ENCODE measurements at places on chromosomes 13 and 19.

GRCh38 chr13:104553186-104553585, 1487.0 kb upstream of the SLC10A2 start:
- no peak for DNase-seq

DNA sequence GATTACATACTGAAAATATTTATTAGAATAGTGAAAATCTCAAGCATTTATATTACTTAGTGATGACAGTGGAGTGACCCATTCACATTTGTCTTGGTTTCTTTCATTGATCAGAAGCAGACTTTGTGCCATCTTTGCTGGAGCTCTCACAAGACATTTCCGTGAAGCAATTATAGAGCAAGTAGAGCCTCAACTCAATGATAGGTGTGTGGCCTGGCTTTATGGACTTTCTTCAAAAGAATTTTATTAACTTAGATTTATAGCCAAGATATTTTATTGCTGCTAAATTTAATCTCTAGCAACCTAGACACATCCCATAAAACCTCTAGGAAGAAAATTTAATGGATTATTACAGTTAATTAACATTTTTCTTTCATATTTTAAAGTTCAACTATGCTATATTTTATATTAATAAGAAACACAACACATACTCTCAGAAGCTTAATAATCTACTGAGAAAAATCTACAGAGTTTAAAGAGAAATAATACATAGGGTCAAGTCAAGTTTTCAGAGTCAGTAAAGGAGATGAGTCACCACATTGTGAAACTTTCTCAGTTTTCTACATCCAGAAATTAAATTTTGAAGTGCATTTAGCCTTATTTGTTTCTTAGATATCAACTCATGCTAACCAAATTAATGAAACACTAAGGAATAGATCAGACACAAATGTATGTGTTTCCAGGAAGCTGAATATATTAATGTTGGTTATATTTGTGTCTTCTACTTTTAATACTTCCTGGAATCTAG, 160.5 kb downstream of the LACC1 start:
- no peak for DNase-seq

GRCh38 chr13:77519808-77520207, 15.7 kb upstream of the SCEL start:
- no peak for DNase-seq

- no peak for DNase-seq
Observed at GRCh38 chr13:103018556-103018955, 47.7 kb downstream of the SLC10A2 start.

DNA sequence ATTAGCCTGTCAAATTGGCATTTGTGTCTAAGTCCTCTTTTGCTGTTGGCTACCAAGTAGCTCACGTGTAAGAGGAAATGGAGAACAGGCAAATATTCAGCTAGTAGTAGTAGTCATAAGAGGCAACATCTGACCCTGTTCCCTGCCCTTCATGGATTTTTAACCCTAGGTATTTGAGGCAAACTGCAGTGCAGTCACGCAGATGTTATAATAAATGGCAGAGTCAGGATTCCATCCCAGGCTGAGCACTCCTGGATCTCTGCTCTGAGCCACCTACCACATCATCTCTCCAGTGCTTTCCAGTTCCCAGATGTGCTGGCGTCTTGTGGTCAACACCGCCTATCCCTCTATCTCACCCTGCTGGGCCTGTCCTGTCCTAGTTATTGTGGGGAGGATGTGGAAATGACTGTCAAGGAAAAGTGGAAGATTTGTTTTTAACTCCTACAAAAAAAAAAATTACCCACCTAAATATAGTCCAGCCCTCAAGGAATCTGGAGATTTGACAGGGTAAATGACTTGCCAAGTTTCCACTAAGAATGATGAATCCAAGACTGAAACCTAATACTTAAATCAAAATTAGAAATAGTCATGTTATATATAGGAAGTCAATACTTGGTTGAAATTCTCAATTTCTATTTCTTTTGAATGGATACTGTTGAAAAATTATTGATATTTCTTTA, 322.9 kb downstream of the GPC6 start:
- no peak for DNase-seq

All from cortex of kidney (tissue), 1 donor.